Testis (tissue), 5 donors: ENCODE measurements at places on chromosomes 12 and 14.
A peak's percentile ranks its signal among the peaks of the same experiment; 100 is the strongest.

- H3K4me3 ChIP-seq, result no peak overlapping the region
- DNase-seq, result no peak
- H3K27ac ChIP-seq, result no peak overlapping the region
- H3K4me1 ChIP-seq, result no peaks in the 10 kb centered on the region
- no peaks in the 10 kb centered on the region for H3K36me3 ChIP-seq
These were observed 14.4 kb downstream of the CLSTN3 start for GRCh38 chr12:7144414-7145120.

DNA sequence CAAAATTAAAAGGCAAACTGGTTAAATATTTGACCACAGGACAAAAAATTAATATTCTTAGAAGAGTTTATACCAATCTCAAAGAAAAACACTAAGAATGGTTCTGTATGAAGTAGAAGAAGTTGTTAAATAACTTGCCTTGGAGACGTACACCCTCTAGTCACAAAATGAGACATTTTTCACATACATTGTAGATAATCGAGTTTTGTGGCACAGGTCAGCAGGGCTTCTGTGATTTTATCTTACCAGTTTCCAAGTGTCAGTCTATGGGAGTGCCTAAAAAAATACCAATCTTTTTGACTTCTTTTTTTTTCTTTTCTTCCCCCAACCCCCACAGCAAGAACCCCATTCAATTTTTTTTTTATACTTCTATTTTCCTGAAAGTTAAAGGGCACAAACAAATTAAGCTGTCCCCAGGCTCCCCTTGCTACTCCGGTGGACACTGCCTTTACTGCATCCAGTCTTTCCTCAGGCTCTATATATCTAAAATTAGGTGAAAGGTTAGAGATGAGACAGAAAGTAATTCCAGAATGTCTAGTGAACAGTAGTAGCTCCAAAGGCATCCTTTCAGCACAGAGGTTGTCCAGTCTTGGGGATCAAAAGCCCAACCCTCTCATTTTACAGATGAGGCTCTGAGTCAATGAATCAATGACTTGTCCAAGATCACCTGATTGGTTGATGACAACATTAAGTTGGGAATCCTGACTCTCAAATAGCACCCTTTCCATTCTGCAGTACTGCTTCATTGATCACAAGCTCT lies 6.2 kb downstream of the LIMA1 start:
- no peaks in the 10 kb centered on the region for H3K36me3 ChIP-seq
- H3K4me3 ChIP-seq, result no peak overlapping the region
- H3K27me3 ChIP-seq, result no peaks in the 10 kb centered on the region
- H3K27ac ChIP-seq, result no peak overlapping the region
- H3K4me1 ChIP-seq, result peaks cover 6% of the 10 kb centered on the region

GRCh38 chr12:4555804-4556203 lies 6.2 kb upstream of the DYRK4 start:
- H3K4me3 ChIP-seq, result no peak overlapping the region
- no peak overlapping the region for H3K27ac ChIP-seq
- H3K36me3 ChIP-seq, result no peaks in the 10 kb centered on the region
- DNase-seq, result no peak

- no peak overlapping the region for H3K4me3 ChIP-seq
- no peaks in the 10 kb centered on the region for H3K4me1 ChIP-seq
- no peak overlapping the region for H3K27ac ChIP-seq
These were observed 41.9 kb upstream of the BDKRB2 start for GRCh38 chr14:96162741-96163140.

- no peaks in the 10 kb centered on the region for H3K4me1 ChIP-seq
- H3K36me3 ChIP-seq, result no peaks in the 10 kb centered on the region
- no peak for DNase-seq
- H3K27ac ChIP-seq, result no peak overlapping the region
These were observed 1097.3 kb upstream of the FLRT2 start for GRCh38 chr14:84432676-84433075.

DNA sequence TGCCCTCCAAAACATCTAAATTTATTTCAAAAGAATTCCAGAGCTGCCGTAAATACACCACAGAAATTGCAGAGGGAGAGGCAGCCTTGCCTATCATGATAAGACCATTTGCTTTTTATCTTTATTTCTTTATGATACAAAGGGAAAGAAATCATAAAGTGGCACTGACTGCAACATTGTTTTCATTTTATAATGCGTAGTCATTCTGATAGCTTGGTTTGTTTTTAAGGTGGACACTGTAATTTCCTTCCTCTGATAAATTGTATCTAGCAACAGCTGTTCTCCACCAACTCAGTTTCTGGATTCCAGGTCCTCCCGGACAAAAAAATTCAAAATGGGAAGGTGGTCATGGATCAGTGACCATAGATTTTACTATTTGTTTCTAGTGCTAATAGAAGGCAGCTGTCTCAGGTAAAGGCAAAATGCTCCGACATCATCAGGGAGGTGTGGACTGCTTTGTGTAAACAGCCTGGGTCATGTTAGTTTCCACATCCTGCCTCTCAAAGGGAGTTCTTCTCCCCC lies 623 bp upstream of the TSPAN8 start:
- no peaks in the 10 kb centered on the region for H3K36me3 ChIP-seq
- no peaks in the 10 kb centered on the region for H3K27me3 ChIP-seq
- peaks cover 3% of the 10 kb centered on the region for H3K4me1 ChIP-seq

- no peaks in the 10 kb centered on the region for H3K36me3 ChIP-seq
- H3K4me3 ChIP-seq, result no peak overlapping the region
- no peaks in the 10 kb centered on the region for H3K27me3 ChIP-seq
- no peak overlapping the region for H3K27ac ChIP-seq
- H3K4me1 ChIP-seq, result peaks cover 31% of the 10 kb centered on the region
These were observed 231.8 kb upstream of the NPAS3 start for GRCh38 chr14:32706721-32707519.

GRCh38 chr12:124684496-124684895 lies 117.1 kb upstream of the NCOR2 start:
- peaks cover 48% of the 10 kb centered on the region for H3K4me1 ChIP-seq
- no peaks in the 10 kb centered on the region for H3K36me3 ChIP-seq
- peak overlapping the region; percentile 81 for H3K27ac ChIP-seq
- no peaks in the 10 kb centered on the region for H3K27me3 ChIP-seq
- no peak overlapping the region for H3K4me3 ChIP-seq

DNA sequence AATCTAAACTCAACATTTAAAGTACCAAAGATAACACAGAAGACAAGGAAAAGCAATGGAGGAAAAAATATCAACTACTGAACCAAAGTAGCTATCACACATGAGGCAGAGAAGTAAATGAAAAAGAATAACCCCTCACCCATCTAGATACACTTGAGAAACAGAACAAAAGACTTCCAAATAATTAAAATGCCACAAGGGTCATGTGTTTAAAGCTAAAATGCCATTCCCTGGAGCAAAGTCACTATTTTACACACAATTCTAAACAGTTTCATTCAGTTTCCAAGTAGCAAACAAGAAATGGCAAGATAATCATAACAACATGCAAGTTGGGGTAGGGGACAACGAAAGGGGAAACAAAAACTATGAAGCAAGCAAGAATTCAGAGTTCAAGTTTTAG lies 12.0 kb downstream of the OSBPL8 start:
- DNase-seq, result no peak
- H3K4me1 ChIP-seq, result peaks cover 4% of the 10 kb centered on the region
- H3K27ac ChIP-seq, result no peak overlapping the region
- H3K36me3 ChIP-seq, result no peaks in the 10 kb centered on the region
- H3K4me3 ChIP-seq, result no peak overlapping the region

DNA sequence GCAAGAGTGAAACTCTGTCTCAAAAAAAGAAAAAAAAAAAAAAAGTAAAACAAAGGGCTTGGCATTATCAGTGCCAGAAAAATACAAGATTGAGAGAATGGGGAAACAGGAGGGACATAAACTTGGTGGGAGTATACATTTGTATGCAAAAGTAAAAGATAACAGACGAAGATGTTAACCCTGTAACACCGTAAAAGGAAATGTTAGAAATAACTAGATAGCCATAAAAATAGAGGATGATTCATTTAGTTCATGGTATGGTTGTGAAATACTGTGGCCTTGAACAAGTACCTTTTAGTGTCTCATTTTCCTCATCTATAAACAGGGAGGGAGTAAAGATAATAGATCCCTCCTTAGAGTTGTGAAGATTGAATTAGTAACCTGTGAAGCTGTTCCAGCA lies 33.3 kb downstream of the ATP2A2 start:
- no peak for DNase-seq
- H3K4me1 ChIP-seq, result peaks cover 36% of the 10 kb centered on the region
- no peaks in the 10 kb centered on the region for H3K36me3 ChIP-seq
- H3K27ac ChIP-seq, result no peak overlapping the region

DNA sequence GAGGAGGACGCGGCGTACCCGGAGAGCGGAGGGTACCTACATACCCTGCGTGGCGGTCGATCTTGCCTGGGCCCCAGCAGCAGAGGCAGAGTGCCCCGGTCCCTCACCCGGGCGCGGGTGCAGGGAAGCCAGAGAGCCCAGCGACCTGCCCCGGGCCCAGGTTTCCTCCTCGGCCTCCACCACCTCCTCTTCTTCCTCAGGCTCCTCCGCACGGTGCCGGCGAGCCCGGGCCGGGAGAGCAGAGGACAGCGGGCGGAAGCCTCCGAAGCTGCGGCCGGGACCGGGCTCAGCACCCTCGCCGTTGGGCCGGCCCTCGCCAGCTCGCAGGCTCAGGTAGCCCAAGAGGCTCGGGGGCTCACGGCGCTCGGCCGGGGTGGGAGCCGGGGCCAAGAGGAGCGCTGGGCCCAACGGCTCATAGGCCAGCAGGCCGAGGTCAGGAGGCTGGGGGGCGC lies 6.6 kb downstream of the ZNF219 start:
- H3K27ac ChIP-seq, result no peak overlapping the region
- no peak for DNase-seq
- H3K4me1 ChIP-seq, result peaks cover 12% of the 10 kb centered on the region
- H3K4me3 ChIP-seq, result peak overlapping the region; percentile 20
- H3K36me3 ChIP-seq, result no peaks in the 10 kb centered on the region
- no peaks in the 10 kb centered on the region for H3K27me3 ChIP-seq

- no peak overlapping the region for H3K27ac ChIP-seq
- no peaks in the 10 kb centered on the region for H3K27me3 ChIP-seq
- no peak overlapping the region for H3K4me3 ChIP-seq
- peaks cover 5% of the 10 kb centered on the region for H3K4me1 ChIP-seq
- no peaks in the 10 kb centered on the region for H3K36me3 ChIP-seq
- no peak for DNase-seq
These were observed 71.0 kb downstream of the TMTC2 start for GRCh38 chr12:82757656-82758055.

GRCh38 chr12:100976735-100977134 lies 182.2 kb downstream of the ANO4 start:
- H3K4me3 ChIP-seq, result no peak overlapping the region
- H3K36me3 ChIP-seq, result no peaks in the 10 kb centered on the region
- DNase-seq, result no peak
- H3K27me3 ChIP-seq, result no peaks in the 10 kb centered on the region
- H3K4me1 ChIP-seq, result no peaks in the 10 kb centered on the region

- no peaks in the 10 kb centered on the region for H3K36me3 ChIP-seq
- H3K4me3 ChIP-seq, result no peak overlapping the region
- no peaks in the 10 kb centered on the region for H3K4me1 ChIP-seq
- H3K27ac ChIP-seq, result no peak overlapping the region
- no peaks in the 10 kb centered on the region for H3K27me3 ChIP-seq
- no peak for DNase-seq
These were observed 61.0 kb upstream of the PELI2 start for GRCh38 chr14:56057071-56057741.

GRCh38 chr14:69593018-69593677 lies 18.2 kb upstream of the SUSD6 start:
- H3K27me3 ChIP-seq, result no peaks in the 10 kb centered on the region
- no peak overlapping the region for H3K27ac ChIP-seq
- no peaks in the 10 kb centered on the region for H3K36me3 ChIP-seq
- peak; percentile 54 for DNase-seq
- no peak overlapping the region for H3K4me3 ChIP-seq
